ENCODE measurements at places on chromosomes 2 and 18.

DNA sequence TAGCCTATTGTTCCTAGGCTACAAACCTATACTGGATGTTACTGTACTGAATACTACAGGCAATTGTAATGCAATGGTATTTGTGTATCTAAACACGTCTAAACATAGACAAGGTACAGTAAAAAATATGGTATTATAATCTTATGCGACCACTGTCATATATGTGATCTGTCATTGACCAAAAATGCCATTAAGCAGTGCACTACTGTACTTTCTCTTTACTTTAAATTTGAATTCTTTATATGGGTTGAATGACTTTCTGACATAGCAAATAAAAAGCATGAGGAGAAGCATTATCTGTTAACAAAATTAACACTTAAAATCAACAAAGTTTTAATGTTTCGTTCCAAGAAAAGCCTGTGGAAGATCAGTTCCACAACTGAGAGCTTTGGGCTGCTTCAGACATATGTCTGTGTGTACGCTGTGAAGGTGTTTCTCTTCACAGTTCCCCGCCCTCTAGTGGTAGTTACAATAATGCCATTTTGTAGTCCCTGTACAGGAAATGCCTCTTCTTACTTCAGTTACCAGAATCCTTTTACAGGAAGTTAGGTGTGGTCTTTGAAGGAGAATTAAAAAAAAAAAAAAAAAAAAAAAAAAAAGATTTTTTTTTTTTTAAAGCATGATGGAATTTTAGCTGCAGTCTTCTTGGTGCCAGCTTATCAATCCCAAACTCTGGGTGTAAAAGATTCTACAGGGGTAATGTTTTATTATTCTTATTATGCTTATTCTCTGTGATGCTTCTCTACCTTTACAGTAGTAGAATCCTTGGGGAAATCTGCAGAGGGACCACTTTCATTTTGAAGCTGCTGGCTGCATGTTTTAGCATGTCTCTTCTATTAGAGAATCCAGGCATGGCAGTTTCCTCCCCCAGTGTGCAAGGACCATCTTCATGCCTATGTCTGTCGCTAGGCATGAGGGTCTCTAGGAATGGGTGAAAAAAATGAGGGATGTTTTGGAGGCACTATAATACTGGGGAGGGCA is 54.5 kb downstream of the SCN2A start:
- DNase-seq: peak; percentile 6

- no peak for DNase-seq
Measured at GRCh38 chr2:136916131-136916530, 150.8 kb downstream of the THSD7B start.

- DNase-seq: no peak
Measured at GRCh38 chr2:214076527-214076926, 334.3 kb upstream of the VWC2L start.

DNA sequence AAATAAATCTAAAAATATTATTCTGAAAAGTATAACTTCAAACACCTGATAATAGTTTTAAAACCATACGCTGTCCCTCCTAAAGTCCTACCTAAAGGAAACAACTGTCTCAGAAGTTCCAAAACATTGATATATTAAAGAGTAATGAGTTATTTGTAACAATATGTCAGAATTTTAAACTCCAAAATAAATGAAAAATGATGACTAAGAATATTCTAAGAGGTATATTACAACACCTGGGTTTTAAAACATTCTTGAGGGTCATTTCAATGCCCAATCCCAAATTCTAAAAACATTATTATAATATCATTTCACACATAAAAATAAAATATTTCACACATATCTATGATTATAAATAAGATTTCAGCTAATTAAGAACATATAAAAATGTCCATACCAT is 20.2 kb downstream of the KIDINS220 start:
- DNase-seq: no peak

DNA sequence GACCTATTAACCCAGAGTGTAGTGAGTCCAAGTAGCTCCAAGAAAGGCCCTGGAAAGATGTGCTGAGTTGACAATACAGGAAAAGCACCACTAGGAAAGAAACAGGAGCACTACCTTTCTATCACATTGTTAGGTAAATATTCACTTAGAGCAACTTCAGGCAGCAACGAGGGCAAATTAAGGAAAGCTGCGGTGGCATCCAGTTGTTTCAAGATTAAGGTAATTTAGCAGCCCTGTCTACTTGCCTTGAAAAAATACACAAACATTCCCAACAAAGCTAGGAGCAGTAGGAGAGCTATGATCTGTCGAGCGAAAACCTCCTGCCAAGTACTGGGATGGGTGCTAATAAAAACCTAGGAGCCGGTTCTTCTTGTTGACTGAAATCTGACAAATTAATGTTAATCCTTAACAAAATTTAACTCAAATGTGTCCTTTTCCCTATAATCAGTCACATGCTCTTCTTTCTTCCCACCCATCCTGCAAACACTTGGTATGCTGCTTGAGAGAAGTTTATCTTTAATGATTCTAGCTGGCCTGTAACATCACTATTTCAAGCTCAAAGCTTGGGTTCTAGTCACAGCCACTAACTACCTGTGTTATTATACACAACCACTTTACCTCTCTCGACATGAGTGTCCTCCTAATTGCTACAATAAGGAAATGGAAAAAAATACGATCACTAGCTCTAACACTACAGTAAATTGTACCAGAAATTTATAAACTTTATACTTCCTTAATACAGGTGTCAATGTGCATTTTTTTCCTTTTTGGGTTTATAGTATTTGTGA is 2.0 kb downstream of the ACAA2 start:
- DNase-seq: no peak

GRCh38 chr18:42850174-42851083 is 265.1 kb downstream of the RIT2 start:
- DNase-seq: no peak

- no peak for DNase-seq
Measured at GRCh38 chr2:48541666-48542389, 11.9 kb downstream of the STON1 start.

DNA sequence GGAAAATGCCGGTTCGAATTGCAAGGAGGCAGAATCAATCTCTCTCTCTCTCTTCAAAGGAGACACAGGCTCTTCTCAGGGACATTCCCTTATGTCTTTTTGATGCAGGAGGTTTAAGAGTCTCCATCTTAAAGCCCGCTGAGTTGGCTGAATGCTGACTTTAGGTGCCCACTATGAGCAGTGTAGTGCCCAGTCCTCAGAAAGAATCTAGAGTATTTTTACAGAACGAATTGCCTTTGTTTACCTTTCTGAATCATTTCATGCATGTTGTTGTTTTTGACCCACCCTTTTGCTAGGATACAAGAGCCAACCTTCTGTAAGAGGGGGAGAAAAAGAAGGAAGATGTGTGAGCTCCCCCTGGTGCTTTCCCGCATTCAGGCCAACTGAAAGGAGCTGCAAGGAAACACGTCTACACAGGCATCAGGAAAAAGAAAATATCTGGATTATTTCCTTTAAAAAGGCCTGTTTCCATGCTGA is 193.5 kb upstream of the TCF4 start:
- DNase-seq: no peak

- DNase-seq: no peak
Measured at GRCh38 chr18:10522574-10522973, 3.3 kb upstream of the NAPG start.

GRCh38 chr18:5462227-5462626 is 81.6 kb downstream of the EPB41L3 start:
- DNase-seq: no peak

DNA sequence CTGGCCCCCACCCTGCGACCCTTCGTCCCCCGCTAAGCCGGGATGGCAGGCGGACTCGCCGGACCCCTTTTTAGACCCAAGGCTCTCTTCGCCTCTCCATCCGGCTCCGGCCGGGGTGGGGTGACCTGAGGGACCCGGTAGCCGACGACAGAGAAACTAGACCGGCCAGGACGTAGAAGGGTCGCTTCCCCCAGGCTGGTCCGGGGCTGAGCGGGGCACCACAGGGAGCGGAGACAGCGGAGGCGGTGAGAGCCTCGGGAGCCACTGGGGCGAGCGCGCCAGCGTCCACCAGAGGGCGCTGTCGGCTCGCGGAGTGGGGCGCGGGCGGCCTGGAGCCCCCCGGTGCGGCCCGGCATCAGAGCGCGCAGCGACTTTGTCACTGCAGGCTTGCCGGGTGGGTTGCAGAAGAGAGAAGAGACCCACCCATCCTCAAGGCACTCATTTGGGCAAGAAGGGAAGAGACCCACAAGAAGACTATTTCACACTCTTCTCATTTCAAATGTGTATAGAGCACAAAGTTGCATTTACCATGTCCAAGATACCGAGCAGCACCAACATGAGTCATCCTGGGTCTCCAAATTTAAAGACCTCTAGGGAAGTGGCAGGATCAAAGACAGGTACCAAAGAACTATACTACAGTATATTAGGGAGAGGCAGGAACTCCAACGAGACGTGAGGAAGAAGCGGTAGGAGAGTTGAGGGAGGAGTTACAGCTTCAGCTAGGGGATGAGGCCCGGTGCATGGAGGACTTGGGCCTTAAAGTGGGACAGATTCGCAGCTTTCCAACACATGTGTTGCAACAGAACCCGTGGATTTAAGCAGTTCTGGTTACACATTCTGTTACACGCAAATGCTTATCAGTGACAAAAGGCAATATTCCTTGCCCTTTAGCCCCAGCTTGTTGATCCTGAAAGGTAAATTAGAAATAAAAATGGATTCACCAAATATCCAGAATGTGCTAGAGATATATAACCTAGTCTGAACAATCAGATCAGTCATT is 7.6 kb upstream of the PRKCE start:
- DNase-seq: peak; percentile 80

- no peak for DNase-seq
Measured at GRCh38 chr2:104598636-104599035, 255.3 kb upstream of the POU3F3 start.

Measured in stimulated activated CD4-positive, alpha-beta T cell treated with anti-CD3 and anti-CD28 coated beads, Interleukin-2, amount 100 ng/mL, for 24 hours (primary cell).